ENCODE measurements at places on chromosomes 7 and 10.
A peak's percentile ranks its signal among the peaks of the same experiment; 100 is the strongest.

GRCh38 chr10:99895867-99896266 lies 113.4 kb downstream of the ABCC2 start:
- no peak for DNase-seq

DNA sequence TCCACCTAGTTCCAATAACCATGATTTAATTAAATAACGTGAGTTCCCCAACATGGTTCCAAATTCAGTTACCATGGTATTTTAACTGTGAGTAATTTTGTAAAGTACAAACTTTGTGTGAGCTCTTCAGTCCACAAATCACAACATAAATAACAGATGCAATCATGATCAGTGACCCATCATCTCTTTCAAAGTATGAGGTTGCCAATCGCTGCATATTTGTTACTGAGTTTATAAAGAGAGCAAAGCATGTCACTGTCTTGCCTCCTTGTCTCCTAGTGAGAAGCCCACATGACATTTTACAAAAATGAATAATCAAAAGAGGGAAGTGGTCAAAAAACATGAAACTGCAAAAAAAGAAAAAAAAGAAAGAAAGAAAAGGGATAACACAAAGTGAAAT lies 69.1 kb upstream of the PDSS1 start:
- DNase-seq, result no peak

DNA sequence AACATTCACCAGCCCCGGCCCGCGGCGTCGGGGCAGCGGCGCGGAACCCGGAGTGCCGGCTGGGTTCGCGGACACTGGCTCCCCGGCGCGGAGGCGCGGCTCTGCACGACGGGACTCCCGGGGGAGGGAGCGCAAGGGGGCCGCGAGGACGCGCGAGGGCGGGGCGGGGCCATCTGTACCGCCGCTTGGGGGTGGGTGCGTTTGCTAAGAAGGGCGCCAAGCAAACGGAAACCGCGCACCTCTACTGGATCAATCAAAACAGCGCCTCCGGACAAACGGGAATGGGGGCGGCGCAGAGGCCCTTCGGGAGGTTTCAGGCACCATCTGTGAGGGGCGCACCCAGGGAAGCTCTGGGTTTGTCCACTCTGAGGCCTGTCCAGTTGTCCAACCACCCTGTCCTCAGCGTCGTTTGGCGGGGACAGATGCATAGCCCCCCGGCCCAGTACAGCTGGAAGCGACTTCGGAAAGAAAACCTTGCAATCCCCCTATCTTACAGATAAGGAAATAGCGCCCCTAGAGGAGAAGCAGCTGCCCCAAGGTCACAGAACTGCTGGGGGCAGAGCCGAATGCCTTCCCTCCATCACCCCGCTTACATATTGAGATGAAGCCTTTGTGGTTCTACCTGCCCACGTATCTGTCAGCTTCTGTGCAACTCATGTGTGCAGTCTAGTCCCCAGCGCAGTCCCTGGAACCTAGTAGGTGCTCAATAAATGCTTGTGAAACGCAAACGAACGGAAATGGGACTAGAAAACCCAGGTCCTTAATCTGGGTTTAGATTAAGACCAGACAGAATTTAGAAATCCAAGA lies 10.7 kb upstream of the SLIT1 start:
- peak; percentile 37 for DNase-seq

GRCh38 chr10:76082232-76082631 lies 650.8 kb downstream of the LRMDA start:
- DNase-seq, result no peak

DNA sequence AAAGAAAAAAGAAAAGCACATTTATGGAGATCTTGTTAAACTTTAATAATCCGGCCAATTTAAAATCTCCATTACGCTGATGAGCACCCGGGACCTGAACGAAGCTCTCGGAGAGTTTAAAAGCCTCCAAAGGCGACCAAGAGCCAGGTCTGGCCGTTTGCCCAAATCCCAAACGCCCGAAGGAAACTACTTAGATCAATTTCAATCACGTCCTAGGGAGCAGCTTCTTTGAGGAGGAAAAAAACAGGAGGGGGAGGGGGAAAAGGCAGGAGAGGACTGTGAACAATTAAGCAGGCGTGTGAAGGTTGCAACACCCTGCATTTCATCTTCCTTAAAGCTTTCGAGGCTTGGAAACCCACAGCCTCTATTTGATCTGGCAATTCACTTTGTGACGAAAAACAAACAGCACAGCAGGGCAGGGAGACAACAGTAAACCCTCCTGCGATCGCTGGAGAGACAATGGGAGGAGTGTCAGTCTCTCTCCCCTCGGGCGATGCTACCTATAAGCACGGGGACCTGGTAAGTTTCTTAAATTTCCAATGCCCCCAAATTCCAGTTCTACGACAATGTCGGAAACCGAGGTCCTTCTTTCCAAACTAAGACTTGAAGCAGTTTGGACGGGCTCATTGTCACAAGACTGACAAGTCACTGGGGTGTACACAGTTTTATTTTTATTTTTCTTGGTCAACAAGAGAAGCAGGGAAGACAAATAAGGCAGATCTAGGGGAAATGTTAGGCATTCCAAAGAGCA lies 1.2 kb downstream of the KLF6 start:
- DNase-seq, result peak; percentile 77

DNA sequence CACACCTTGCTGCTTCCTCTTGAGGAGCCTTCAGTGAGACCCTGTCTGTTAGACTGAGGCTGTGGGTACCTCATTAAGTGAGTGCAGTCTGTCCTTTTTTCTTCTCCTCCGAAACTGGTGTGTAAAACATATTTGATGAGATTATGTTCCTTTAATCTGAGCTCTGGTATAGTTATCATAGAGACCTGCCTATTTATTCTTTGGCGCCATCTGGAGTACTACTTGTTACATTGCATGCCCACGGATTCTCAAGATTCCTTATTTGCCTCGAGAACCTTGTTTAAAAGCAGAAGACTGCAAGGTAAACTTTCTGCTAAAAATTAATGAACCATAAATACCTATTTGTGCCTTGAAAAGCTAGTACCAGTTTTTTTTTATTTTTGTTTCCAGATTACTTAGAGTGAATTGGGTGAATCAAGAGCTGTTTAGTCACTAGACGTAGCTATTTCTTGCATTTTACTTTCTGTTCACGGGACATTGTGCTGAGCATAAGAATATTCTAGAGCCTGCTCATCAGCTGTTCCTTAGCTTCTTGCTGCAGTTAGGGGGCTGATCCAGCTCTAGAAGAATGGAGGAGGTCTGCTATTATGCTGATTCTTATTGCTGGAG lies 16.9 kb upstream of the STMP1 start:
- DNase-seq, result no peak

- DNase-seq, result no peak
Measured at GRCh38 chr10:90443342-90443741, 414.5 kb downstream of the HTR7 start.

DNA sequence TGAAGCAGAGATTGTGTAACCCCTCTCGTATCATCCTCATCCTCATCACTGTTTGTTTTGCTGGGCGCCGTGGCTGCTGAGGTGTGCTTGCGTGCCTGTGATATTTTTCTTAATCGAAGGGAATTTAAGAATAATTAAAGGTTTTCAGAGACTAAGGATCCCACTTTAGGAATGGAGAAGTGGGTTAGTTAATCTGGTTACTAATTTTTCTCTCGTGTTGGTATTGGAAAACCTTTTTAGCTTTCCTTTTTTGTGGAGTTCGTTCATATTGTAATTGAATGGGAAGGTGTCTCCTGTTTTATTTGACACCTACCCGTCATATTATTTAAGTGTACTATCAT lies 1.3 kb downstream of the UBN2 start:
- DNase-seq, result no peak

DNA sequence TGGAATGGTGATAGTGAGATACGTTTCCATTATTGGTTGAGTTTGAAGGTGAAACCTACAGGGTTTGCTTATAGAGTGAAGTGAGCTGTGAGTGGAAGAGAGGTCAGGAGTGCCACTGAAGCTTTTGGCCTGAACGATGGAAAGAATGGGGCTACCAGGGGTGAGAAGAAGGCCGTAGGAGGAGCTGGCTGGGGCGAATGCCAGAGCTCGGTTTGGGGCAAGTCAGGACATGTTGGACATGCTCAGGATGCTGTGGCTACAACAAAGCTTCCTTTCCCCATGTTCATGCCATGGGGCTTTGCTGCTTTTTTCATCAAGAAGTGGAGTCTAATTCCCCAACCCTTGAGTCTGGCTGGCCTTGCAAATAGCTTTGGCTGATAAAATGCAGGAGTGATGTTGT lies 253.7 kb downstream of the GLRX3 start:
- no peak for DNase-seq

- no peak for DNase-seq
Measured at GRCh38 chr7:82595176-82595575, 151.6 kb upstream of the CACNA2D1 start.

- no peak for DNase-seq
Measured at GRCh38 chr7:44216019-44216418, 15.2 kb downstream of the YKT6 start.

DNA sequence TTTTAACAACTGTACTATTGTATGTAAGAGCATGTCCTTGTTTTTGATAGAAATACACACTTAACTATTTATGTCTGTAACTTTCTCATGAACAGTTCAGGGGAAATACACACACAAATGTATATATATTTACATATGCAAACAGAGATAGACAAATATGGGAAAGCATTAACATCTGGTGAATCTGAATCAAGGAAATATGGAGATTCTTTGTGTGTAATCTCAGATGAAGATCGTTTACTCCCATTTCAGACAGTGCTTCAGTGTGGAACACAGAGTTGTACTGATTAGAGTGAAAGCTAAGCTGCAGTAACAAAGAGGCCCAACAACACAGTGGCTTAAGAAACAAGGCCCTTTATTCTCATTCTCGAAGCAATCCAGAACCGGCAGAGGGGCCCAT lies 26.3 kb upstream of the NPVF start:
- DNase-seq, result no peak

DNA sequence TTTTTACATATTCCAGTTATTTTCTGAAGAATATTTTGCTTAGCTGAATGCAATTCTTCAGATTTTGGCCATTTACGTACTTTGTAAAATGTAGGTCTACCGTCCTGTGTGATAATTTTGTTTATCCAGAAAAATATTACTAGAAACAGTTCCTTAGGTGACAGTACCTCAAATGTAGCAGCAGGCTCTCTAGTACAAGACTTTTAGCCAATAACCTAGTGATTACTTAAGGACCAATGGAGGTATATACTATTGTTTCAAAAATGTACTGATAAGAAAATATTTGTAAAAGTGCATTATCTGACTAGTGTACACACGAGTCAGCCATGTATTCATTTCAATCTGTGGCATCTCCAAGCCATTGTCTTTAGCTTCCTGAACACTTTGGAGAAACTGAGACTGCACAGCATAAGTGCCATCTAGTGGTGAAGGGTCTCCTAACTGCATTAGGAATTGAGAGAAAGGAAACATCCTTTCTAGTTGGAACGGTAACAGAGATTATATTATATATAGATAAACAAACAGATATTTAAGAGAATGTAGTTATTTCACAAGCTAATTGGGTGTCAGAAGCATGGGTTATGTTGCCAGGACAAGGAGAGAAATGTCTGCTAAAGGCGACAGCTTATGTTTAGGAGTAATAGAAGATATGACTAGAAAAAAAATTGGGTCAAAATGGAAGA lies 23.7 kb downstream of the RTKN2 start:
- peak; percentile 21 for DNase-seq

DNA sequence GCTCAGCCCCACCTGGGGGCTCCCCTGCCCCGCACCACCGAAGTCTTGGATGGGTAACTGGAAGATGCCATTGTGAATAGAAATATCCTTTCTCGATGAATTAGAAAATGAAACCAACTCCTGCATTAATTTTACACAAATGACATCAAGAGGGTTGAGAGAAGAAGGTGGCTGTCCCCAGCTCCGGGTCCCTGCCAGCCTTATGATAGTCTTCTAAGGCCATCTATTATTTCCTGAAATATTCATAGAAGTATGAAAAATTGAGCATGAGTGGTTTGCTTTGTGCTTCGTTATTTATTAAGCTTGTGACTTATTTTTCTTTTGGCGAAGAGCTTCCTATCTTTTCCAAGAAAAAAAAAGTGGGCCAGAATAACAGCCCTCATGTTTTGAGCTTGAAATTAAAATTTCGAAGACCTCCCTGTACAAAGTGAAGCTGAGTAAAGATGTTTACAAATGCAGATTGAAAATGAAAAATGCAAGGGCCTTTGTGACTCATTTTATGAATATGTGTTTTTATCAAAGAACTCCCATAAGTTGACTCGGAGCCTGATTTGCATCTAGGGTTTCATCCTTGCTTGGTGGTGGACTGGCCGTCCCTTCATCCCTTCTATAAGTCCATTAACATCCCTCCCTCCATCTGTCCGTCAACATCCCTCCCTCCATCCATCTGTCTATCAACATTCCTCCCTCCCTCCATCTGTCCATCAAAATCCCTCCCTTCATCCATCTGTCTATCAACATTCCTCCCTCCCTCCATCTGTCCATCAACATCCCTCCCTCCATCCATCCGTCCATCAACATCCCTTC lies 20.5 kb upstream of the CFAP46 start:
- DNase-seq, result no peak

- no peak for DNase-seq
Measured at GRCh38 chr7:84786073-84786472, 400.8 kb downstream of the SEMA3D start.

- DNase-seq, result no peak
Measured at GRCh38 chr10:103787331-103787730, 68.0 kb downstream of the SH3PXD2A start.

DNA sequence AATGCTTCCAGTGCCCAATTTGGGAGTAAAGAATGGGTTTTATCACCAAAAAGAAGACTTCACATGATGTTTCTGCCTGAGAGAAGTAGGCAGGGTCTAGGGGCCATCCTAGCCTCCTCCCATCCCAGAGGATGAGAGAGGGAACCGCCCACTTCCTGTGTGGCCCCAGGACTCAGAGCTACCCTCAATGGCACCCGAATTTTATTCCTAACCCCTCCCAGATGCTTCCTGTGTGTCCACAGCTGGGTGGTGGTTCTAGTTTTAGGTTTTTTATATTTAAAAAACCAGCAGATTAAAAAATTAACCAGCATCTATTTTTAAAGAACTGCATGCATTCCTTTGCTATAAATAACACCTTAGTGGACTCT lies 583.5 kb downstream of the PTPRN2 start:
- no peak for DNase-seq

GRCh38 chr10:95675403-95676116 lies 18.2 kb downstream of the TCTN3 start:
- no peak for DNase-seq

- no peak for DNase-seq
Measured at GRCh38 chr10:30820261-30820991, 190.9 kb upstream of the LYZL2 start.

- no peak for DNase-seq
Measured at GRCh38 chr7:134795231-134795630, 15.8 kb downstream of the CALD1 start.

- DNase-seq, result no peak
Measured at GRCh38 chr7:111470998-111471397, 91.3 kb downstream of the IMMP2L start.

GRCh38 chr10:88541116-88541626 lies 41.9 kb downstream of the RNLS start:
- no peak for DNase-seq

- DNase-seq, result no peak
Measured at GRCh38 chr10:70321897-70322890, 38.4 kb upstream of the NPFFR1 start.

GRCh38 chr7:22127835-22128527 lies 182.3 kb upstream of the CDCA7L start:
- no peak for DNase-seq

Measured in body of pancreas (tissue), 4 donors.